Activated CD8-positive, alpha-beta memory T cell treated with anti-CD3 and anti-CD28 coated beads for 4 hours (primary cell): ENCODE measurements at places on chromosomes 2 and 18.

DNA sequence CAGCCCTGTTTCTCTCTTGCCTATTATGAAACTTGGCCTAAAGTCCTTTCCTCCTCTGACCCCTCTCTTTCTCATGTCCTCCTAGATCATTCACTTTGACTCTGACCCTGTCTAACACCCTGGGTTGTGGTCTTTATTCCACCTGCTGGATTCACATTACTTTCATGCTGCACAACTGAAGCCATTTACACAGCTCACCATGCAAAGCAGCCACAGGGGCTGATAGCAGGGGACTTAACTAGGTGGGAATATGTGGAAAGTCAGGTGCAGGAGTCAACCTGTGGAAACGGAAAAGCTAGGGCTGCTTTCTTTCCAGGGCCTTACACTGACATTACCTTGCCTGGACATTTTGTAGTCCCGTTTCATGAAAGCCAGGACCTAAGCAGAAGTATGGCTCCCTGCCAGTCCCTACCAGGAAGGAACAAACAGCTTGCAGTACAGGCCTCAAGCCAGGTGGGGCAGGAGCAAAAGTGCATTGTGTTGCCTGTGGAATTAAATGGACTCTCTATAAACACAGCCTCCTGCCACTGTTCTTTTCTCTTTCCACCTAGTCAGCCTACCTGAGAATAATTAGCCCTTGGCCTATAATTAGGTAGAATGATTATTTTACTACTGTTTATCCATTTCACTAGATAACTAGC lies 11.8 kb downstream of the MAPRE3 start:
- DNase-seq: no peak

- no peak for DNase-seq
Observed at GRCh38 chr2:226759768-226760167, 39.9 kb downstream of the IRS1 start.

DNA sequence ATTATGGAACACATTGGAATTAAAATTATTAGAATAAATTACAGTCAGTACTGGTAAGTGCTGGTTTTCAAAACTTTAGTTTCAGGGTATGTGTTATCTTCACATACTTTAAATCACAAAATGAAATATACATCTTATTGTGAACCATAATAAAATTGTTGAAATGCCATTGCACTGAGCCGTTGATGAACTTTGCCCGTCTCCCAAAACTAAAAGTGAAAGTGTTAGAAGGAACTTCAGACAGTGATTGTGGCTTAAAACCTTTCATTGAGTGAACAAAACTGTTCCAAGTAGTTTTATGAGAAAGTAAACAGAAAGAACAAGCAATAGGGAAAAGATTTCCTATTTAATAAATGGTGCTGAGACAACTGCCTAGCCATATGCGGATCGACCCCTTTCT lies 811.6 kb downstream of the PLCL1 start:
- DNase-seq: no peak

- DNase-seq: peak; percentile 34
Observed at GRCh38 chr2:54903736-54904554, 146.3 kb downstream of the RTN4 start.

DNA sequence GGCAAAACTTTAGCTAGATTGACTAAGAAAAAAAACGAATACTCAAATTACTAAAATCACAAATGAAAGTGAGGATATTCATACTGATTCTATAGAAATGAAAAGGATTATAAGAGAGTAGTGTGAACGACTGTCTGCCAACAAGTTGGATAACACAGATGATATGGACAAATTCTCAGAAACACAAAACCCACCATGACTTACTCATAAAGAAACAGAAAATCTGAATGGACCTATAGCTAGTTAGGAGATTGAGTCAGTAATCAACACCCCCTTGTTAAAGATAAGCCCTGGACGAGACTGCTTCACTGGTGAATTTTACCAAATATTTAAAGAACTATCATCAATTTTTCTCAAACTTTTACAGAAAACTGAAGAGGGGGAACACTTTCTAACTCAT lies 108.8 kb upstream of the TMEM200C start:
- DNase-seq: no peak

DNA sequence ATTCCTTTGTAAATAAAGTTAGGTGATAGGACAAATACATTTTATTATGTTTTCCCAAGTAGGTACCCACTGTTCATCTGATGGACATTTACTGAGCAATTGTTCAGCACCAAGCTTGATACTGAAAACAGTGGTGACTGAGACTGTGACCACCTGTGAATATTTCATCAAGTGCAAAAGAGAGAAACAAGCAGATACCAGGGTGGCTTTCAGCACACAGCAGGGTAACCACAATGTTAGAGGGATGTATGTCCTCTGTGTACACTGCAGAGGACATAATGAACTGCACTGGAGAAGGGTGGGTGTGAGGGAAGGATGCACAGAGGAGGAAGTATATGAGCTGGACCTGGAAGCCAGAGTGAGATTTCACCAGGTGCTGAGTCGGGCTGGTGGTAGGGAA lies 411.8 kb downstream of the RAD51AP2 start:
- no peak for DNase-seq

- DNase-seq: no peak
Observed at GRCh38 chr2:241069821-241070281, 32.2 kb downstream of the MTERF4 start.

DNA sequence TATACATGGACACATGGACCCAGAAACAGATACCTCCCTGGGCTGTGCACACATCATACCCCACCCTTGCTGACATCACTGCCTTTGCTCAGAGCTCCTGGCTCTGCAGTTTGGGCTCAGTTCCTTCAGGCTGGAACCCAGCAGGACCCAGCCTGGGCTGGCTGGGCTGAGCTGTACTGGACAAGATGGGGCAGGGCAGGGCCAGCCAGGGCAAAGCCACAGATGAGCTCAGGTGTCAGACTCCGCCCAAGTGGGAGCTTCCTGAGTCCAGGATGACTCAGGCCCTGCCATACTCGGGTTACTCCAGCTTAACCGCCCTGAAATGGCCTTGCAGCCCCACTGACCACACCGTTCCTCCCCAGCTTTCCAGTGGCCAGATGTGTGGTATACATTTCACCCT lies 284.9 kb downstream of the OSR1 start:
- no peak for DNase-seq

GRCh38 chr18:79068341-79068936 lies 755 bp upstream of the ATP9B start:
- DNase-seq: no peak
